Activated B cell treated with CpG ODN at 0.5 μM for 24 hours (primary cell): ENCODE measurements at places on chromosomes 6 and 20. TPM values are rescaled to one million over a fixed set of nuclear protein-coding genes. Genes with fewer than 3 reads are reported as not detected.

MLN gene
- total RNA-seq = not detected in 2 replicates

TAAR8 gene
- not detected in 2 replicates for total RNA-seq

RIOK1 gene
- total RNA-seq = 38.3 and 38.7 TPM in 2 replicates

DEFB119 gene
- total RNA-seq = not detected in 2 replicates

C20orf141 gene
- total RNA-seq = not detected in 2 replicates

GPLD1 gene
- 7.3 and 8.4 TPM in 2 replicates for total RNA-seq

SLC22A16 gene
- total RNA-seq = not detected in 2 replicates

NOTCH4 gene
- 3.3 and 4.0 TPM in 2 replicates for total RNA-seq

SLC32A1 gene
- total RNA-seq = not detected in 2 replicates

LRRC73 gene
- total RNA-seq = 0.31 and 0.34 TPM in 2 replicates

KCNQ5 gene
- total RNA-seq = 10.1 and 12.0 TPM in 2 replicates

TTLL9 gene
- total RNA-seq = 0.60 and 0.61 TPM in 2 replicates

MYLIP gene
- 9.7 and 10.3 TPM in 2 replicates for total RNA-seq

KCNK16 gene
- total RNA-seq = not detected in 2 replicates

UNC5CL gene
- 1.7 and 2.2 TPM in 2 replicates for total RNA-seq

SAMD5 gene
- not detected in 2 replicates for total RNA-seq

CRIP3 gene
- total RNA-seq = 42.2 and 49.9 TPM in 2 replicates

SASH1 gene
- total RNA-seq = 0.39 and 0.49 TPM in 2 replicates

ASIP gene
- not detected in 2 replicates for total RNA-seq

WFDC2 gene
- 0.71 TPM in 1 of 2 replicates, not detected in the other for total RNA-seq

SNHG17 gene
- total RNA-seq = 62.6 and 75.2 TPM in 2 replicates

PSORS1C1 gene
- 0.49 and 0.93 TPM in 2 replicates for total RNA-seq

MBOAT1 gene
- total RNA-seq = 3.5 and 3.7 TPM in 2 replicates
